ENCODE measurements at places on chromosomes 11 and 22. TPM values are rescaled to one million over a fixed set of nuclear protein-coding genes. Genes with fewer than 3 reads are reported as not detected.

The TRIM6 gene
- total RNA-seq, result 26.7 TPM

The USH1C gene
- not detected for total RNA-seq

The NCR3LG1 gene
- total RNA-seq, result 1.4 TPM

The NNMT gene
- total RNA-seq, result 3.1 TPM

The RFPL3 gene
- total RNA-seq, result not detected

The CD3D gene
- total RNA-seq, result not detected

The F2 gene
- total RNA-seq, result not detected

The TRIM64C gene
- total RNA-seq, result not detected

The SLC7A4 gene
- total RNA-seq, result not detected

The SCN4B gene
- total RNA-seq, result 0.43 TPM

The BEST1 gene
- total RNA-seq, result 0.11 TPM
